Stimulated activated CD4-positive, alpha-beta T cell treated with anti-CD3 and anti-CD28 coated beads, Interleukin-1b, Interleukin-23, amount 100 ng/mL, for 24 hours (primary cell): ENCODE measurements at places on chromosomes 12 and 14.

- no peak for DNase-seq
These were observed 2.1 kb upstream of the USP44 start for GRCh38 chr12:95553197-95553943.

DNA sequence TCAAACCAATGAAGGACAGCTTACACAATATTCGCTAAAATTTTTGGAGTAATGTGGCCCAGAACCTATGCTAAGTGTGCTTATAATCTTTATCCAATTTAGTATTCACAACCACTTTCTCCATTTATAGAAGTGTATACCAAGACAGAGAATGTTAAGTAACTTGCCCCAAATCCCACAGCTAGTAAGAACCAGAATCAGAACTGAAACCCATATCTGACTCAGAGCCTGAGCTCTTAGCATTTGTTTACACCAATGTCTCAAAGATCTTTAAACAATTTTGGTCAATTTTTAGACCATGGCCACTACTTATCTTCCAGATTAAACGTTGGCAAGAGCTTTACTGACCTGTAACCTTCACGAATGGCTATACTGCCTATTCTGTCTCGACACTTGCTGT lies 53.0 kb downstream of the PAPLN start:
- DNase-seq, result no peak

DNA sequence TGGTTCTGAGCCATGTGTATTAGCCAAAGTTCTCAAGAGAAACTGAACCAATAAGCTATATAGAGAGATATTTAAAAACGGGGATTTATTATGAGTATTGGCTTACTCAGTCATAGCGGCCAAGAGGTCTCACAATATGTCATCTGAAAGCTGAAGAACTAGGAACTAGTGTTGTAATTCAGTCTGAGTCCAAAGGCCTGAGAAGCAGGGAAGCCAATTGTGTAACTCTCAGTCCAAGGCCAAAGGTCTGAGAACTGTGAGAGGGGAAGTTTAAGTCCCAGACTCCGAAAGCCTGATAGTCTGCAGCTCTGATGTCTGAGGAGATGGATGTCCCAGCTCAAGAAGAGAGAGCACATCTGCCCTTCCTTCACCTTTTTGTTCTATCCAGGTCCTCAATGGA lies 344.8 kb upstream of the USP15 start:
- DNase-seq, result no peak

DNA sequence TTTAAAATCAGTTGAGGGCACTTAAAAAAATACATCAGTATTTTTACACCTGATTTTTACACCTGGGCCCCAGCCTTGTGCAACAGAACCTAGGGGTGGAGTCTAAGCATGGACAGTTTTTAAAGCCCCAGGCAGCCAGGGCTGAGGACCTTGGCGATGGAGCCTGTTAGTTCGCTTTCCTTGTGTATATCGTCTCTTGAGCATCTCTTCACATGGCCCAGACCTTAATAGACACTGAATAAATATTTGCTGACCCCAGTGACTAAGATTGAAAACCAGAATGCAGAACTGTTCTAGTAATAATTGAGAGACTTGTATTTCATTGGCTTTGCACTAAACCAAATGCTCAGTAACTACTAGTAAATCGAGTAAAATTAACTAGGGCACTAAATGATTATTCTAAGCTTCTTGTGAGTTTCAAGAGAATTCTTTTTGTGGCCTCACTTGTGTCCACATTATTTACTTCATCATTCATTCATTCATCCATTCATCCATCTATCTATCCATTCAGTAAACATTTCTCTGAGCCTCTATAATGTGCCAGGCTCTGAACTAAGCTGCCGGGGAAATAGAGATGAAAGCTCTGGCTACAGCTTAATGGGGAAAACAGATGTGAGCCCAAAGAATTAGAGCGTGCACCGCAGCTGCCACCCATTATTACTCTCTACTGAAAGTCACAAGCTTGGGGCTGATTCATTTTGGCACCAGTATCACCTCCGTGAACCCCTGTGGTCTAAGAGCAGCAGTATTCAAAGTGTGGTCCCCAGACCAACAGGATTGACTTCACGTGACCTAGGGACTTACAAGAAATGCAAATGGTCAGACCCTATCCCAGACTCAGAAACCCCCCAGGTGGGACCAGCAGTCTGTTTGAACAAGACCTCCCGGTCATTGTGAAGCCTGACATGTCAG lies 30.7 kb upstream of the BCL7A start:
- no peak for DNase-seq

DNA sequence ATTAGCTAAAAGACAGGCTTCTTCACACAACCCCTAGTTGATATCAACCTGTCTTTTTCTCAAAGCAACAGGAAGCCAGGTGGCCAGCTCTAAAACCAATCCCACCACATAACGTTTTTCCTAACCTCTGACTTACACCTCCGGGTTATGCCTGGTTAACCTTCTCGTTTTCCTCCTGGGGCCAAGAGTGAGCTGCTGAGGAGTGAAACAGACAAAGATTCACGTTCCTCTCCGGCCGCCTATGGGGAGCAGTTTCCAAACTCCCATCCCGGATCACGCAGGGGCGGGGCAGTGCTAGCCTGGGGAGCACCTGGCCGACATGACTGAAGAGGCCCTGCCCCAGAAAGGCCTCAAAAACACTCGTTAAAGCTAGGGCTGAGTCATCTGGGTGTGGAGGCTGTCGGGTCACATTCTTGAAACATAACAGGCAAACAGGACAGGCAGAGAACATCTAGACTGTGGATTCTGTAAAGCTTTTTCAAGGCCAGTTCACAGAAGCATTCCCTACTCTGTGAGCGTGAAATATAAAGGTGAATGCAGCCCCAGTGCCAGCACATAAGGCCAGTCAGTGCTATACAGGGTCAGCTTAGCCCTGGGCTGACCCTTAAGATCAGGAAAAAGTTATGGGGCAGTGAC lies 25.9 kb upstream of the LGALS3 start:
- no peak for DNase-seq

GRCh38 chr12:12486661-12487240 lies 75.9 kb downstream of the DUSP16 start:
- DNase-seq, result no peak

DNA sequence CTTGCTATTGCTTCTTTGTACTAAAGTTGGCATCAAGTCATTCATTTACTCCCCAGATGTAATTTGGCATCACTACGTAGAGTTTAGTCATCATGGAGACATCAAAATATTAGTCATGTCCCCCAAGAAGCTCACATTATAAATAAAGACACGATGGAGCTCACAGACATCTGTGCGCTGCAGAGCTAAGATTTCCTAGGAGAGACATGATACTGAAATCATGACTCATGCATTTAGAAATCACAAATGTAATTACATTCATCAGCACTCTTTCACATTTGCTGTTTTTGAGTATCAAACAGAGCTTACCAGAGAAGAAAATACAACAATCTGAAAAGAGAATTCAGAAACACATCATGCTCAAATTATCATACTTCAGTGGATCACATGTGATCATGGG lies 169.8 kb downstream of the LRIG3 start:
- DNase-seq, result no peak

GRCh38 chr14:99744873-99745224 lies 48.4 kb upstream of the EML1 start:
- DNase-seq, result no peak

DNA sequence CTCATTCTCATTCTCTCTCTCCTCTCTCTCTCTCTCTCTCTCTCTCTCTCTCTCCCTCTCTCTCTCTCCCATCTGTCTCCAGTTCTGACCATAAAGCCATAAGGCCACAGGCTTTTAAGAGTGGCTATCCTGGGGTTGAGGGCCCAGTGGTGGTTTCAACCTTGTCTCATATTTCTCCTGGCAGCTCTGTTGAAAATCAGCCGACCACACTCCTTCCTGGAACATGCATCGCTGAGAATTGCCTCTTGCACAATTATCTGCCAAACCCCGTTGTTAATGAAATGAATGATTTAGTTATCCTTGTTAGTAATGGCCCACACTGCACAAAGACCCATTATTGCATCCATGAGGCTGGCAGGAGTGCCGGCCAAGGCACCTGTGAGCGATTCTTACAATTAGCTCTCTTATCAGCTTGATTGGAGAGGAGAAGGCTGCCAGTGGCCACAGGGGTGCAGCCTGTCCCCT lies 30.4 kb upstream of the KCNA5 start:
- DNase-seq, result no peak

GRCh38 chr12:44833561-44833960 lies 42.6 kb downstream of the NELL2 start:
- no peak for DNase-seq

DNA sequence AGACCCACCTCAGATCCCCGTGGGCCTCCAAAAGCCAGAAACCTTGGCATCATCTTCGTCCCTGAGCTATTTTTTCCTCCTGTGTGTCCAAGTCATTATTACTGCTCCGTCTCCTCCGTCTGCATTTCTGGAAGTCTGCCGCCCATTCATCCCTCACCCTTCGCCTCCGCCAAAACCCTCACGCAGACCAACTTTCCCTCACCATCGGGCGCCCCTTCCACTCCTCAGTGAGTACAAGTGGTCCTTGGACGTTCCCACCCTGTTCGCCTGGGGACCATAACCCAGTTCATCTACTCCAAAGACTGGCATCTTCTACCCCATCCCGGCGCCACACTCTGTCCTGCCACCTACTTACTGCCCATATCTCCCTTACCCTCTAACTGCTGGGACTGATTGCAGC lies 3.7 kb upstream of the LTBP2 start:
- no peak for DNase-seq

- no peak for DNase-seq
These were observed 67.6 kb downstream of the DENND5B start for GRCh38 chr12:31523306-31523705.

DNA sequence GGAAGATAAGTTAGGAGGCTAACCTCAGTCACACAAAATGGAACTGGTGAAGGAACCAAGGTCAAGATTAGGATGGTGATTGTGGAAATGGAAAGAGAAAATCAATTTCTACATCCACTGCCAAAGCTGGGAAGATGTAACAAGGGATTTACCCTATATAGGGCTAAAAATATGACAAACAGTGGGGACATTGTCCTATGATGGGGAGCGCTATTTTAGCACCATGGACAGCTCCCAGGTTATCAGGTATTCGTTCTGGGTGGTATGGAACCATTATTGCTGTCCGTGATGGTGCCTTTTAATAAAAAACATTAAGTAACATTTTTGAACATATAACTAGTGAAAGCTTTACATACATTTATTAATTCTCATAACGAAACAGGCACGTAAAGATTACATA lies 124.0 kb downstream of the NDUFA12 start:
- no peak for DNase-seq

DNA sequence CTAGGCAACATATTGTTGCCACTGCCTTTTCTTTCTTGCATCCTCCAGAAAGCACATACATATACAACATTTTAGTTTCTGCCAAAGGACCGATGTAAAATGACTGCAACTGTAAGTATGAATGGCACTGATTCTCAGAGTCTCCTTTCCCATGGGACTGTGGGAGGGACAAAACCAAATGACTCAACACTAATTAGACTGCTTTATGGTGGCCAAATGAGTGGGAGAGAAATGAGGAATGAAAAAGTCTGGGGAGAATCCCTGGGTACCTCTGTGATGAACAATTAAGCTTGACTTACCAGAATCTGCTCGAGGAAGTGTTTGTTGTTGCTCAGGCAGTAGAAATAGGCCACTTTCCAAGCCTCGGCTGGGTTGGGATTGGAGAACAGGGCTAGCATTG lies 10.1 kb downstream of the ZFYVE26 start:
- no peak for DNase-seq

GRCh38 chr12:75917083-75917482 lies 114.5 kb downstream of the PHLDA1 start:
- DNase-seq, result no peak

GRCh38 chr14:50407111-50407812 lies 10.6 kb upstream of the CDKL1 start:
- DNase-seq, result no peak

GRCh38 chr14:68466491-68466977 lies 326.3 kb downstream of the ZFP36L1 start:
- DNase-seq, result no peak

DNA sequence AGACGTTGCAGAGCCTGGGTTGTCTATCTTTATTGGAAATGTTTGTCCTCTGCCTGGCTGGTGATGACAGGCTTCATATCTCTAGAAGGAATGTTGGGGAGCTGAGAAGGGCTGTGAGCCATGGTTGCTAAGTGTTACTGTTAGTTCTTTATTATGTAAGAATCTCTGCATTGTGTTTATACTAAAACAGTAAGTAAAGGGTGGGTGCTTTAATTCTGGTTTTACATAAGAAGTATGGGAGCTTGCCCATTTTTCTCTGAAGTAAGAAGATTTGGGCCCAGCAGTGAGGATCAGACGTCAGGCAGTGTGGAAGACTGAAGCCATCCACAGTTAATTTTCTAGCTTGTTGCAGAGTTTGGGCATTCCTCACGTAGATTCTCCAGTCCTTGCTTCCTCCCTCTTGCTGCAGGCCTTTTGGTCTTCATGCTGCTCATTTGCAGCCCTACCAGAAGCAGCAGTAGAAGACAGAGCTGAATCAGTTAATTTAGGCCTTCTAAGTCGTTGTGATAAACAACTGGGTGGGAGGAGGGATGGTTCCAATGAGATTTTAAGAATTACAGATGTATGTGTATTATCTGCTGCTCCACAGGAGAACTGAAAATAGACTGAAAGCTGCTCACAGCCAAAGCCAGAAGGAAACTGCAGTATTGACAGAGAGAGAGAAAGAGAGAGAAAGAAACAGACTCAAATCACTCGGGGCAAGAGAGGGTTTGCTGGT lies 21.4 kb downstream of the WNT5B start:
- no peak for DNase-seq

DNA sequence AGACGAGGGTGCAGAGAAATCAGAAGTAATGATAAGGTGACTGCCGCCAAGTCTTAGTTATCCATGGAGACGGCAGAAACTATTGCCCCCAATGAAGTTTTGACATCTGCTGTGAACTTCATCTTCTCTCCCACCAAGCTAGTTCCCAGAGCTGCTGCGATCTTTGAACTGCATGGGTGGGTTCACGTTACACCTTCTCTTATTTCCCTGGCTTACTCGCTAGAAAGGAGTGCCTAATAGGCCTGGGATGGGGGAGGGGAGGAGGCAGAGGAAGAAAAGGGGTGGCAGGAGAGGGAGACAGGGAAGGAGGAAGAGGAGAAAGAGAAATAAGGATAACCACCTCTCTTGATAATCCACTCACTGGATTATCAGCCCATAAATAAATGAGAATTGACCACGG lies 157.1 kb downstream of the NTF3 start:
- no peak for DNase-seq

DNA sequence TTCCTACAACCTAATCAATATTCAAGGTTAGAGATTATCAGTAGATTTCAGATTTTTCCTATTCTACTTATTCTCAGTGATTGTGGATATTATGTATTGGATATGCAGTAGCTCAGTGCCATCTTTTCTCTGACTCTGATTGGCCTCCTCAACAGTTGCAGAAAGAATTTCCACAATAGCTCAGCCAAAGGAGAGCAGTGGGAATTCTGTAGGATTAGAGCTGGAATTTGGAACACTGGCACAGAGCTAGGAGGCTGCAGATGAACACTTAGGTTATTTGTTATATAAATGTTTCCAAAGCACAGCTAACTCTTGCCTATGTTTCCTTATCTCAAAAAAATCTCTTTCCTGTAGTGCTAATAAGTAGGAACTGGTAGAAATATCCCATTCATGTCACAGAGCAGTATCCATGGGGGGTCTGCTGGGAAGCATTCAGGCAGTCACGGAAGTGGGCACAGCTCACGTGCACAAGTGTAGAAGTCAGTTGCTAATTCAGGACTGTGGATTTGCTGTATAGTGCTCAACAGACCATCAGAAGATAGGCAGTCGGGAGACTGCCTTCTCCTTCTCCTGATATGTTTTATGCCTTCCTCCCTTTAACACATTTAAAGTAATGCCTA lies 116.2 kb upstream of the TMEM260 start:
- DNase-seq, result no peak

- DNase-seq, result no peak
These were observed 280.3 kb downstream of the KSR2 start for GRCh38 chr12:117688446-117688845.

- no peak for DNase-seq
These were observed 3.5 kb upstream of the CD63 start for GRCh38 chr12:55732288-55732687.
